CD4-positive, alpha-beta T cell treated with Interleukin-21 for 1 hour (primary cell): ENCODE measurements at places on chromosomes 6 and 20.

DNA sequence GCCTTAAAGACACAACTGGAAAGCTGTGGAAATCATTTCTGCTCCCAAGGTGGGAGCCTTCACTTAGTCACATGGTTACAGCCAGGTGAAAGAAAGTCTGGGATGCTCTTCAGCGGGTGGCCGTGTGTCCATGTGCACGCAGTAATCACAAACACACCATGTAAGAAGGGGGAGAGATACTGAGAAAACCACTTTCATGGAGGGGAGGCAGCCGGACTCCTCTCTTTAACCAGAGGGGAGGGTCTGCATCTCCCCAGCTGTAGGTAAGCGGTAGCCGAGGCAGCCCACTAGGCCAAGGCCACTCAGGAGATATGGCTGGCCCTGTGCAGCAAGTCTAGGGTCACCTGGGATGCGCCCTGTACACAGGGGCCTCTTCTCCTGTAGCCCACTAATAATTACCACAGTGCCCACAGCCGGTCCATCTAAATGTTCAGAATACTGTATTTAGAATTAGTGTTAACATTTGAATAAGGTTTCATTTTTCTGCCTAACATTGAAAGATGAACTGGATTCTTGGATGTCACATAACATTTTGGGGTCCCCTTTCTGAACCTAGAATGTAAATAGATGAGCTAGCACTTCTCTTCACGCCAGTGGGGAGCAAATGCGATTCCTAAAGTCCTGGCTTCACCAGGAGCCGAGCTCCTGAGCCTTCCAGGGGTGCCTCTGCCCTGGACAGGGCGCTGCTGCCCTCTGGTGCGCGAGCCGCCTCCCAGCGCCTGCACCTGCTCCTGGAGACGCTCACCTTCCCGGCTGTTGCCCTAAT, 15.9 kb downstream of the GPR31 start:
- DNase-seq = peak; percentile 60

GRCh38 chr6:135141728-135142127, 39.4 kb upstream of the MYB start:
- DNase-seq = no peak

DNA sequence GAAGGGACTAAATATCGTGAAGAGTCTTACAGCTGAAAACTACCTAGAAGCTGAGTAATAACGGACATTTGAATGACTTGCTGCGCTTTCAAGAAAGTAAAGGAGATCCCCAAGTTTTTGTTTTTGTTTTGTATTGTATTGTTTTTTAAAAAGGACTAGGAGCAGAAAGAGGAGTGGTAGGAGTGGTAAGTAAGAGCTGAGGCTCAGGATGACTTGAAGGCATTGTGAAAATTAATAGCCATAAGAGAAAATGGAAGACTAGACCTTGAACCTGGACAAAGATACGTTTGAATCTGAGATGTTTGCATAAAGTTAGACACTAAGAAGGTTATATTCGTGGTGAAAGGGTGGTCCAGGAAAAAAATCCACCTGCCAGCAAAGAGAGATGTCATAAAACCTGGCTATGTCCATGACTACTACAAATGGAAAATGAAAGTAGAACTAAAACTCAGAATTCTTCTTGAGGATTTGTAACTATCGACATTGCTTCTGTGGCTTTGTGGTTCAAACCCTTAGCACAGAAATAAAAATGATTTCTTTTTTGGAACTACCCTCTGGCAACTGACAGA, 824.8 kb upstream of the FLRT3 start:
- no peak for DNase-seq

DNA sequence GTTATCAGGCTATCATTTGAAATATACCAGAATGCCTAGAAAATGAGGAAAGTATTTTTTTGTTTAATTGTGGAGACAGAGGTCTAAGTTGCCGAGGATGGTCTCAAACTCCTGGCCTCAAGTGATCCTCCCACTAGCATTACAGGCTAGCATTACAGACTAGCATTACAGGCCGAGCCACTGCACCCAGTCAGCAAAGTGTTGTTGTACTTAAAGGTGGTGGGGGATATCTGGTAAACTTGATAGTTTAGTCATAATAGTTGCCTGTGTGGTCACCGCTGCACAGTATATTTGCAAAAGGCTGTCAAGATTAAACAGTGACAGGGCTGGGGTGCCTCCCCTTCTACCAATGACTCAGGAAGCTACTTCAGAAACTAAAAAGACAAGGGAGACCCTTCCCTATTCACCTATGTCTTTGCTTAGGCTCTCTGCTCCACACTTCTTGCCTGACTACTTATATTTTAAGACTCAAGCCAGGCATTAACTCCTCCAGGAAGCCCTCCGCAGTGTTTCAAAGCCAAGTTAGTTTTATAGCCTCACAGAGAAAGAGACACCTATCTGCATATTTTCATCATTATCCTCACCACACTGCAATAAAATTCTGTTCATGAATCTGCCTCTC, 3.1 kb upstream of the AKIRIN2 start:
- DNase-seq = no peak

GRCh38 chr6:43962458-43962857, 164.8 kb downstream of the MRPL14 start:
- no peak for DNase-seq

DNA sequence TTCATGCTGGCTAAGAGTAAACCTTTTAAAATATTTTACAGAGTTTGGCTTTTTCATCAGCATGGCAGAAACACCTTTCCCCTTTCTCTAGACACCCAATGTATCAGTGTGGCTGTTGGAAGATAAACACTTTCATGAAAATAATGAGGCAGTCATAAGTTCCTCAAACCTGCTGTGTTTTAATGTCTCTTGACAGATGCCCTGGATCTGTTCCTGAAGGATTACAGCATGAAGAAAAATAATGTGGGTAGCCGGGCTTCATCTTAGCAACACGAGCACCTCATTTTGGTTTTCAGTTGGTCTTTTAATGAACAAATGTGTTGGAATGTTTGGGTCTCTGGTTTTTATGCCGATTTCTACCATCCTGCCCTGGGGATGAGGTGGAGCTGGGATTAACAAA, 45.5 kb upstream of the UNC93A start:
- DNase-seq = no peak

DNA sequence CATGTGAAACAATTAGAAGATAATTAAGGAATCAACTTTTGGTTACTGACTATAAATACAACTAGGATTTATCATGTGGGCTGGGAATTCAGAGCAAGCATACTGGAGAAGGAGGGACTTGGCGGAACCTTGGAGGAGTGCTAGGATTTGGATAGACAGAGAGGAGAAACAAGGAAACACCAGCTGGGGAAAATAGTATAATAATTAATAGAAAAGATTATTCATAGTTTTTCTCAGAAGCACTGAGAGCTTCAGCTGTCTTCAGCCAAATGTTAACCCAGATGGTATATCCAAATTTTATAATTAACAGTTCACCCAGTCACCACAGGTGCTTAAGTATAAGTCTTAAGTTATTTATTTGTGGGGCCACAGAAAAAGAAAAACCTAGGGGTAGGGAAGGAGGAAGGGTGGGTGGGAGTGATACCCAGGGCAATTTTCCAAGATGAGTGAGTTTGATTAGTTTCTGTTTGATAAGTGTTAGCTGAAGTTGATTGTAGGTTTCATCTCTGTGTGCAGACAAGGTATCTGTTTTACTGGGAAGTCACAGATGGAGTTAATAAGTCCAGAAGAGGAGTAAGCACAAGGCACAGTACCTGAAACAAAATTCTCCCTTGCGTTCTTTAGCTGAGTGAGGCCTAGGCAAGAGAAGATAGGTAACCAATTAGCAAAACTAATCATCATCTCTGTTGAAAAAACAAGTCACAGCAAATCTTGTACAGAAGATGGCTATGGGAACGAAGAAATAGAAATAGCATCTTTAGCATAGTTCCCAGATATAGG, 175.5 kb downstream of the TFAP2B start:
- no peak for DNase-seq

- peak; percentile 32 for DNase-seq
Observed at GRCh38 chr6:11363881-11364576, 131.6 kb upstream of the NEDD9 start.

DNA sequence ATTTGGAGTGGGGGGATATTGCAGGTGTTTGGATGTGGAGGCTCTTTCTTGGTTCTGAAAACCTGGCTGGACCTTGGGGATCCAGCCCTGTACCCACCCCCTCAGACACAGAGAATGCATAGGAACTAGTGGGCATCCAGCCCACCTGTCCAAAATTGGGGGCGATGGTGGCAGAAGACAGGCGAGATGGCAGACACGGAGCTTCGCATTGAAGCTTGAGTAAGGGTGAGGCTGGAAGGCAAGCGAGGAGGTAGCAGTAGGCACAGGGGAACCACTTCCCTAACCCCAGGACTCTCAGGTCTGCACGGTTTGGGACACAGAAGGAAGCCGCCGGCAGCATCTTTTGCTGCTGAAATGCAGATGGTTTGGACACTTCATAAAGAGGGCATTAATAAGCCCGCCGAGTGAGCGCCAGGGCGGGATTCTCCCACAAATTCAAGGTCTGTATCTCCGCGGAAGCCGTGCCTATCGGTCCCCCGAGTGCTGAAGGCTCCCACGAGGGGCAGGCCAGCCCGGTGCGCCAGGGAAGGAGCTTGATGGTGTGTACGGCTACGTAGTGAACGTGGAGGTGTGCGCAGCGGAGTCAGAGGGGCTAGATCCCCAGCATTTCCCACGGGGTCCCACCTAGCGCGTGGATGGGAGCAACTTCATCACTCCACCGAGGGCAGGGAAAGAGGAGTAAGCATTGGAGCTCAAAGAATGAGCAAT, 1.6 kb upstream of the FOXA2 start:
- no peak for DNase-seq

- no peak for DNase-seq
Observed at GRCh38 chr6:162710419-162710818, 17.1 kb downstream of the PRKN start.

GRCh38 chr6:49530141-49530776, 20.2 kb upstream of the C6orf141 start:
- no peak for DNase-seq

- peak; percentile 41 for DNase-seq
Observed at GRCh38 chr20:6142348-6142993, 19.6 kb upstream of the FERMT1 start.

GRCh38 chr20:5797843-5798462, 47.8 kb downstream of the SHLD1 start:
- DNase-seq = no peak

DNA sequence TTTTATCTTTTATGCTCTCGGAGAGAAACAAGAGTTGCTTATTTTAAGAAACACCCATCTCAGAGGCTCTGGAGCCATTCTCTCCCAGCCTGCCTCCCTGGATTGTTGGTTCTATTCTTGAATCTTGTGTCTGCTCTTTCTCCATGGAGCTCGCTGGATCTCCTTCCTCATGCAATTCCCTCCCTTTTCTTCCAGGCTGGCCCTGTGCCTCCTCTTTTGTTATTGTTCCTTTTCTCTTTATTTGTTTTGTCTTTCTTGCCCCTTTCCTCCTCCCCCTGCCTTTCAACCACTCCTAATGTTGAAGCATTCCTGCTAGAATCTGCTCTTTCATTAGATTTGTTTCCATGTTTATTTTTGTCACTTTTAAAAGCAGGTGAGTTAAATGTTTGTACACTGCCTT, 76.5 kb downstream of the STMND1 start:
- DNase-seq = no peak

DNA sequence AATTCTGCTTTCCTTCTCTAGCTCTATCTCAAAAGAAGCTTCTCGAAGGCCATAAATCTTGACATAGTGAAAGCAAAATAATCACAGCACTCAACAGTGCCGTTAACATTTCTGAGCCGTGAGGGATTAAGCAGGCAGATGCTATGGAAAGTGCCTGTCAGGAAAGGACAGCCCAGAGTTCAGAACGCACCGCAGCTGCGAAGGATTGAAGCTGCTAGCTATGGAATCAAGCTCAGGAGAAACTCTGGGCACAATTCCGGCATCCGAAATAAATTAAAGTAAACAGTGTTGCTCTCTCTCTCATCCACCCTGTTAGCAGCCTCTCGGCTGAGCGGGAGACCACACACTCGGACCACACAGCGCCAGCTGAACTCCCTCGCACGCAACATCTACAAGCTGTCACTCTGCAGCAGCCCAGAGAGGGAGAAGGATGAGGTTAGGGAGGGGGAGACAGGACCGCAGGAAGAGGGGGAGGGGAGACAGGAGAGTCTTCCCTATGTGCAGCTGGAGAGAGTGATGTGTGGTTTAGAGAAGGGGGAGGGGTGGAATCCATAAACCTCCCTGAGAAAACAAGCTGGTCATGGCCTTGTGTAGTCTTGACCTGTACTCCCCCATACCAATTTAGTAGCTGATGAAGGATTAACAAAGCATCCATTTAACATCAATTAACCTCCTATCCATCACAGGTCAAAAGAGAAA, 9.0 kb downstream of the EXOC2 start:
- DNase-seq = no peak

DNA sequence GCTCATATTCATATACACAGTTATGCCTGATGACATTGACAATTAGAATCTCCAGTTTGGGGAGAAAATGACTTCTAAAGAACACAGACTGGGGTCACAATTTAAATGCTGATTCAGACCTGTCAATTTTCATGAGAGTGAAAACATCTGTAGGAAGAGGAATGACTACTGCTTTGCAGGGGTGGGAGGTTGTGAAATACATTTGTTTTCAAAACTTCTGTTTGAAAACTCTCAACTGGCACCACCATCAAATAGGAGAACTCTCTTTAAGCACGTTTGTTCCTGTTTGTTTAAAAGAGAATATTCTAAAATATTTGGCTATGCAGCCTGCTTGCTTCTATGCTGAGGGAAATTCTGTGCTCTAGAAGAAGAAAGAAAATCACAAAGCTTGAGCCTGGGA, 50.8 kb upstream of the ADGRF5 start:
- DNase-seq = no peak

GRCh38 chr6:73564578-73565345, 43.9 kb upstream of the EEF1A1 start:
- DNase-seq = no peak

DNA sequence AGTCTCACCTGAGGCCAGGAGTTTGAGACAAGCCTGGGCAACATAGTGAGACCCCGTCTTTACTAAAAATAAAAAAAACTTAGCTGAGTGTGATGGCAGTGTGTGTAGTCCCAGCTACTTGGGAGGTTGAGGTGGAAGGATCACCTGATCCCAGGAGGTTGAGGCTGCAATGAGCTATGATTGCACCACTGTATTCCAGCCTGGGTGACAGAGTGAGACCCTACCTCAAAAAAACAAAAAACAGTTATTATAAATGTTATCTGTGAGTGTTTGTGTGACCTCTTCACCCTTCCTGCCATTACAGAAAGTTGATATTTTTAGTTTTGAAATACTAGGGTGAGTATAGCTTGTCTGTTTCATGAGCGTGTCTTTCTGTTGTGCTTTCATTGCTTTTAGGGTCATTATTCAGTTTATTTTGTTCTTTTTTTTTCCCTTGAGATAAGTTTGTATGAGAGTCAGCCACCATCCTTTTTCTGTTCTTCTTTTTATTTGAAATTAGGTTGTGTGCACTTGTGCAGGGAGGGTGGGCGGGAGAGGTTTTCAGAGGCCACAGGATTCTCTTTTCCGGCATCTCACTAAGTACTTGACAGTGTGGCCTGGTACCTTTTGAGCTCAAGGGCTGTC, 26.2 kb downstream of the CDYL start:
- DNase-seq = no peak
